ENCODE measurements at places on chromosomes 6 and 20.

GRCh38 chr6:32627831-32628230 is 9.4 kb upstream of the HLA-DQA1 start:
- DNase-seq = no peak

DNA sequence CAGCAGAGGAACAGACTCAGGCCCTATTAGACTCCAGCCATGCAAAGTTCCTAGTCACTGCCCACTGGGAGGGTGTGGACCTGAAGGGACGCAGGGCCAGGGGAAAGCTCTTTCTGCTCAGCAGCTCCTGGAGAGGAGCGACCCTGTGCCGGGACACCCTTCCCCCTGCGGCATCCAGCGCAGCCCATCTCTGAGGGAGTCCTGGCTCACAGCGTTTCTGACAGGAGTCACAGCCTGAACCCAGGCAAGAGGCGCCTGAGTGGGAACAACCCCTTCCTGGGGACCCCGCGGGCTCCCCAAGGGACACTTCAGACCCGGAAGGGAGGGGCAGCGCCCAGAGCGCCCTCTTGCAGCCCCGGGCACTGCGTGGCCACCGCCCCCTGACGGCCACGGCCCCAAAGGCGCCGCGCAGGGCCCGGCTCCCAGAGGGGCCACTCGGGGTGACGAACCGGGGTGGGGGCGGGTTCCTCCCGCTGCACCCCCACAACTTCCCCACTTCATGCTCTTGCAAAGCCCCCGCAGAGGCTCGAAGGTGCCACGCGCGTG is 862 bp downstream of the UCKL1 start:
- no peak for DNase-seq

DNA sequence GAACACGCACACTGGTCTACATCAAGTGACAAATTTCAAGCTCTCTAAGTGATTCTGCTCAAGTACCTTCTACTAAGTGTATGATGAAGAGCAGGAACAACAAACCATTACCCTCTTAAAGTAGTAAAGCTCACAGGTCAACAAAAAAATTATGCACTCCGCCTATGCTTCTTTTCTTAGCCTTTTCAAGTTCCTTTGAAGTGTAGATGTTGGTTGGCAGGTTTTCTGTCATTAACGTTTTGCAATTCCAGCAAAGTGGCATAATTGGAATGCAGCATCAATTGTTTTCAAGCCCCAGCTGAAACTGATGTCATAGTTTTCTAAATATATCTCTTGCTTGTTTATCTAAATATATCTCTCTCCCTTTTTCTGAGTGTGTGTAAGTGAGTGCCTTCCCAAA is 396.9 kb upstream of the EYS start:
- no peak for DNase-seq

GRCh38 chr6:48844696-48845095 is 618.4 kb downstream of the MMUT start:
- DNase-seq = no peak

DNA sequence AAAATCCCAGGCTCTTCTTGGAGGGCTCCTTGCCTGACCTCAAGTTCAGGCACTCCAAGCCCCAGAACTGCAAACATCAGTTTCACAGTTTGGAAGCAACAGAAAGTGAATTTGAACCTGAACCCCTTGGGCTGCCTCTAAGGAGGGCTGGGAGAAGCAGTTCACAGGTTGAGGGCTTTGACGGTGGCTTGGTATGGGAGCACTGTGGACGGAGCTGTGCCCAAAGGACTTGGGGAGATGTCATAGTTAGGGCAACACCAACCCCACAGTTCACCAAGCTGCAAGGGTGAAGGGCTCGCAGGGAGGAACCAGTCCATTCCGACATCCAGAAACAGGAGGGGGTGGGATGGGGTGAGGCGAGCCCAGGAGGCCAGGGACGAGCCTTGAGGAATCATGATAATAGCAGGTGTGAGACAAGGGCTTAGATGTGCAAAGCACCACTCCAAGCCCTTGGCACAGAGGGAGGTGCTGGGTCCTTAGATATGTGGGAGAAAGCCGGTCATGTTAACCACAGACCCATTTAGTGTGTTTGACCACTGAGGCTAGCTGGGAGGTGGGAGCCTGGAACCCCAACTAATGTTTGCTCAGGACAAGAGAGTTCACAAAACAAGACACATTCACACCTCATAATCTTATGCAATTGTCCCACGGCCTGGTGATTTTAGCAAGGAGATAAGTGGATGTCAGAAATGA is 4.3 kb downstream of the CEBPB start:
- DNase-seq = no peak

GRCh38 chr6:113649880-113650609 is 207.1 kb upstream of the MARCKS start:
- DNase-seq = no peak

- no peak for DNase-seq
Measured at GRCh38 chr6:131954775-131955107, 3.6 kb upstream of the CCN2 start.

- DNase-seq = no peak
Measured at GRCh38 chr6:1297746-1298145, 14.2 kb upstream of the FOXQ1 start.

All from endothelial cell (in vitro differentiated cells).